ENCODE measurements at places on chromosomes 2 and 18.

- no peak for DNase-seq
Observed at GRCh38 chr2:44705876-44706480, 235.5 kb upstream of the SIX3 start.

DNA sequence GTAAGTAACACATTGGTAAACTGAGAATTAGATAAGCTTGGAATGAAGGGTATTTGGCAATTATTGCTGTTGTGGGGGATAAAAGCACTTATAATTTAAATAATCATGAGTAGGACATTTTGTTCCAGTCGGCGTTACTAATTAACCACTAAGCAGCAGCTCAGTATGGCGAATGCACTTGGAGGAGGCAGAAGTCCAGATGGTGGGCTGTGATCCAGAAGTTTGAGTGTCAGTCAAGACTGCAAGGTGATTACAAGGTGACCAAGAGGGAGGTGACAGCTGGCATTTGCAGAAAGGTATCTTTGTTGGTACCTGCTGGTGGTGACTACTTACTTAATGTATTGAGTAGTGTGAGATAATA, 643.6 kb upstream of the FAM98A start:
- DNase-seq, result no peak

DNA sequence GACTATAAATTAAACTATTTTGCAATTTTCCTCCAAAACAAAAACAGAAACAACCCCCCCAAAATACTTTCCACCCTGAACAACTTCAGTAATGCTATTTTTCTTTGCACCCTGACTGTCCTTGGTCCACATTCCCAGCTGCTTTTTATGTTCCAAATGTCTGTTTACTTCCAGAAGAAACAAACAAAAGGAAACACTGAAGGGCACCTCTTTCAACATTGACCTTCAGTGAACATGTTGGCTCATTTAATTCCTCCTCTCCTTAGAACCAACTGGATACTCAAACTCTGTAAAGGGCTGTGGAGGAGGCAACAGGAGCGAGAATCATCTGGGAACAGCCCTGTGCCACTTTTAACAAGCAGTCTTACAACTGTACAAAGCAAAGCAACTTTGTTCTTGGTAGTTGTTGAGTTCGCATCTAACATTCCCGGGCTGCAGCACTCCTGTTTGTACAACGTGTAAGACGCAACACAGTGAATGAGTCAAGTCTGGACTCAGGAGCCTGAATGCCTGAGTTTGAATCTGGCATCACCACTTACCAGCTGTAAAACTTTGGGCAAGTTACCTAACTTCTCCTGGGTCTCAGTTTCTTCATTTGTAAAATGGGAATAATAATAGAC, 111.4 kb upstream of the GATA6 start:
- DNase-seq, result no peak

DNA sequence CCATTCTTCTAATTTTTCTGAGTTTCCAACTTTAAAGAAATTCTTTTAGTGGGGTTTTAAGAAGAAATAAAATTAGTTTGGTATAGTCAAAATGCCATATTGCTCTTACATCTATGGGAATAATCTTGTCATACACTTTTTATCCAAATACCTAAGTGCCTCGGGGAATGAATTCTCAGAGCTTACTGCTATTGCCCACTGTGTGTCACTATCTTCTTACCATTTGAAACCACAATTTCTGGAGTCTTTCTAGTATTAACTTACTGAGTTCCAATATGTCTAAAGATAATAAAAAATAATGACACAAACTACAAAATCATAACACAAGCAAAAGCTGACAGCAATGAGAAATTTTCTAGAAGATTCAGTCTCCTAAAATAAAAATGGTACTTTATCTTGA, 23.7 kb upstream of the DNAH6 start:
- no peak for DNase-seq

- DNase-seq, result no peak
Observed at GRCh38 chr2:98465456-98466226, 21.0 kb downstream of the INPP4A start.

GRCh38 chr2:236049981-236050380, 118.2 kb downstream of the GBX2 start:
- DNase-seq, result no peak

DNA sequence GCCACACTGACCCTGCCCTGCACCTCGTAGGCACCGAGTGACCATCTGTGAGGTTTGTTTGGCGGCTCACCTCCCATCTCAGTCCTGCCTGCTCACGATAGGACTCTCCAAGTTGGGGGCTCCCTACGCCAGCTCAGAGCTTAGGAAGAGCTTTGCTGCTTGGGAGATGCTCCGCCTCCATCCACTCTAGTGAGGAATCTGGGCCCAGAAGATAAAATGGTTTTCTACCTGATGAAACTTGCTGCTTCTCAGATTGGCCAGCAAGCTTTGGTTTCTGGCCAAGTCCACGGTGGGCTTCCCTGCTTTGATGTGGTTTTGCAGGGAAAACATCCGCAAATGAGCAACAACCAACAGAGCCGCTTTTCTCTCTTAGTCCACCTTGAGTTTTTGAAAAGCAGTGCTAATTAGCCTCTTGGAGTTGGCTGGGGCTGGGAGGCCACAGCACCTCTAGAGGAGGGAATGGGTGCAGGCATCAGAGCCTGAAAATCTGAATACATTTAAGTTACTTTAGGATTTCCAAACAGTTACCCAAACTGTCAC, 42.2 kb downstream of the THNSL2 start:
- no peak for DNase-seq

- no peak for DNase-seq
Observed at GRCh38 chr2:235095569-235095968, 143.8 kb downstream of the SH3BP4 start.

DNA sequence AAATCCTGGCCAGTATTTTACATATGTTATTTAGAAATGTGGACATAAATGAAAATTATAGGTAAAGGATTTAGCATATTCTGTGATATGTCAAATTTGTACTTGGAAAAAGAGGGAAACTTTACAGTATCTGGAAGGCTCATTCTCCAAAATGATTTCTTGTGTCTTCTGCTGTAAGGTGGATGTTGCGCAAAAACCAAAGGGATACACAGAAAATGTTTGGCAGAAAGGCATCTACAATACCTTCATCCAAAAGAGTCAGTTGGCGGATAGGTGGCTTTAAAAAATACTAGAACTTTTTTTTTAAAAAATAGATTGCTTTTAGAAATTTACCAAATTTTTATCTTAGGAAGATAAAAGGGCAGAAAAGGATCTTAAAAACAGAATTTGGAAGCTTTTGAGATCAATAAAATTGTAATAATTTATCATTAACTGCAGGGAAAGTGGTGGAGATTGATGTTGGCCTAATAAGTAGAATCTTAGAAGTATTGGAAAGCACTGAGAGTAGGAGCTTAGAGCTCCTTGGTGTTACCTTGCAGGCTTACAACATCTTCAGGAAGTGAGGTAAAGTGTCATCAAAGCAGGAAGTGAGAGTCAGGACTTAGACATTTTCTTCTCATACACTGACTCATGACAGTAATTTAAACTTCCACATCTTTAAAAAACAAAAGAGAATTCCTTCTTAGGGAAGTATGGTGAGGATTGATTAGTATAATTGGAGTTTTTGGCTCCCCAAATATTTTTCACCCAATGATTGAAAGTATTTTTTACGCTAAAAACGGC, 2.1 kb downstream of the NABP1 start:
- DNase-seq, result no peak

DNA sequence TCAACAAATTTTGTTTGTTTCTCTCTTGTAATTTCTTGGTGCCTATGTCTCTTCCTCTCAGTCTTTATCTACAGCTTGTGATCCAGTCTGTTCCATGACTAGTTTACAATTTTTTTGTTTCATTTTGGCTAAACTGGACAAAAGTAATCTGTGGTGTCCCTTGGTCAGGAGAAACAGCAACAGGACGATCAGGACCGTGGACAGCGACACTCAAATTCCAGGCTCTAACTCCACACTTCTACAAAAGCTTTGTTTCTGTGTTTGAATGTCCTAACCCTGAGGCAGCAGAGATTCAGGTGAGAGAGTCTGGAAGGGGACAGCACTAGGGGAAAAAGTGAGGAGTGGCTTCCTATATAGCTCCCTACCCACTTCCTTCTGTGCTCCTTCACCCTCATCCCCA, 593.3 kb upstream of the FANCL start:
- DNase-seq, result no peak

- no peak for DNase-seq
Observed at GRCh38 chr2:122681626-122682025, 926.2 kb downstream of the TSN start.

- DNase-seq, result no peak
Observed at GRCh38 chr18:49988733-49989132, 175.4 kb upstream of the ACAA2 start.

DNA sequence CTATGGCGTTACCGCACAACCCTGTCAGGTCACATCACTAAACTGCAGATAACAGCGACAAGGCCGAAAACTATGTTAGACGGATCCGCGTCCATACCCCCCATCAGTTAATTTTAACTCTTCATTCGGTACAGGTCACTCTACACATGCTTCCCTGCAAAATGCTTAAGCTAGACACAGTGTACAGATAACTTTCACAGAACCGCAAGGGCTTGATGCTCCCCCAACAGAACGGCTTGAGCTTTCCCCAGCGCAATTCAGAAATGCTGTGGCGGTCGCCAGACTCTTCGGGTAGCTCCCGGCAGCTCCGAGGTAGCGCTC, 283 bp upstream of the RBBP8 start:
- DNase-seq, result no peak

- DNase-seq, result no peak
Observed at GRCh38 chr2:171910494-171910893, 11.8 kb upstream of the HAT1 start.

- no peak for DNase-seq
Observed at GRCh38 chr2:101871480-101871879, 120.3 kb upstream of the IL1R2 start.

- no peak for DNase-seq
Observed at GRCh38 chr2:239013678-239013976, 165.7 kb downstream of the TWIST2 start.

DNA sequence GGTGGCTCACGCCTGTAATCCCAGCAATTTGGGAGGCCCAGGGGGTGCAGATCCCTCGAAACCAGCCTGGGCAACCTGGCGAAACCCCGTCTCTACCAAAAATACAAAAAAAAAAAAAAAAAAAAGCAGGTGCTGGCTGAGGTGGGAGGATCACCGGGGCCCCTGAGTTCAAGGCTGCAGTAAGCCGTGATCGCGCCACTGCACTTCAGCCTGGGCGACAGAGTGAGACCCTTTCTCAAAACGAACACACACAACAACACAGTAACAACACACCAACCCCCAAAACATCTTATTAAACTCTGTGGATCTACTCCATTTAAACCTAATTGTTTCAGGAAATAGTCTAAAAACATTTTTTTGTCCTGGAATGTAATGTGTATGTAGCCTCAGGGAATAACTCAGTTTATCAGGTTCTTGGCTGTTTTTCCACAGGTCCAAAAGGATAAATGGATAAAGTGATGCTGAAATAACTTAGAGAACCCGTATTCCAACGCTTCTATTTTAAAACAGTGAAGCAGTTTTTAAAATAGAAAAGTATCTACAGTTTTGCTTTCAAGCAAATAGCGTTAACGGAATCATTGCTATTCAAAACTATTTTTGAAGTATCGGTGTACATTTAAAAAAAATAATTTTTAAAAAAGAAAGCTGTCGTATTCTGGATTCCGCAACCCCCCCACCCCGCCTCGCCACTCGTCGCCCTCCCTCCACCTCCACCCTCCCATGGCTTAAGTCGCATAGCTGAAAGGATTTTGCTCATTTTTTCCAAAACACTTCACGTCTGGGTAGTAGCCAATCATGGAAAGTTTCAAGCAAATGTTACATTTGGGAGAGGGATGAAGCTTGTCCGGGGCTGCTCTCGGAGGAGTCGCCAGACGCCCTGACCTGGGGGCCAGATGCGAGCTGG, 895 bp upstream of the GLS start:
- DNase-seq, result no peak

GRCh38 chr2:26756337-26756736, 7.7 kb upstream of the SLC35F6 start:
- no peak for DNase-seq

GRCh38 chr2:127081826-127082633, 24.9 kb downstream of the BIN1 start:
- DNase-seq, result no peak

DNA sequence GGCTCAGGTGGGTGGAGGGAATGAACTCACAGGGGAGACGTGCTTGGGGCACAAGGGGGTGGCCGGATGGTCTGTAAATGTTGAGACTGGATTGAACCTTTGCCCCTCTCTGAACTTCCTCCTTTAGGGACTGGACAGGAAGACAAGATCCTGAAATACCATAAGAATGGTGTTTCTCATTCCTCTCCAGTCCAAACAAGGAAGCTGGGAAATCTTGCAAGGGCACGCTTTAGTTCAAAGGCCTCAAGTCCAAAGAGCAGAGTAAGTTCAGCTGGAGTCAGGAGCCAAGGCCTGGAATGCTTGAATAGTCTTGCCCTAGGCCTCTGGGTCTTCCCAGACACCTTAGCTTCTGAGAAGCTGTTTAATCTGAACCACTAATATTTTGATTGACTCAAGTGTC, 52.4 kb upstream of the SIX3 start:
- DNase-seq, result no peak

- no peak for DNase-seq
Observed at GRCh38 chr2:30736461-30737325, 70.6 kb downstream of the CAPN13 start.

- DNase-seq, result no peak
Observed at GRCh38 chr2:205642599-205643356, 39.5 kb upstream of the NRP2 start.

Data from omental fat pad (tissue), 4 donors.